ENCODE measurements at places on chromosomes 3 and 15.

DNA sequence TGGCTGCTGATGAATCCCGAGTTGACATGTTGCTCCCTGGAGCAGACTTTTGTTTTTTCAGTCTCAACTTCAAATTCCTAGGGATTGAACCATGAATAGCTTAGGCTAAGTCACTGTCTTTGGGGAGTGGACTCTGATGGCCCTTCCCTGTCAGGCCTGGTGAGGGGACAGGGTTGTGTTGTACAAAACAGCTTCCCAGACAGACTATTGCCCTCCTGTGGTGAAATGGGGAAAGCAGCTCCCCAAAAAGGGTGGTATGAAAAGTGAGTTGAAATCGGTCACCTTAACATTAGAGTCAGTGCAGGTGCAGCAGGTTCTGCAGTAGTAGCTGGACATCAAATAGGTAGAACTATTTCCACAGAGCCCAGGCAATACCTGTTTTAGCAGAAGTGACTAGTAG, 775.6 kb downstream of the ROBO2 start:
- peak; percentile 4 for DNase-seq

DNA sequence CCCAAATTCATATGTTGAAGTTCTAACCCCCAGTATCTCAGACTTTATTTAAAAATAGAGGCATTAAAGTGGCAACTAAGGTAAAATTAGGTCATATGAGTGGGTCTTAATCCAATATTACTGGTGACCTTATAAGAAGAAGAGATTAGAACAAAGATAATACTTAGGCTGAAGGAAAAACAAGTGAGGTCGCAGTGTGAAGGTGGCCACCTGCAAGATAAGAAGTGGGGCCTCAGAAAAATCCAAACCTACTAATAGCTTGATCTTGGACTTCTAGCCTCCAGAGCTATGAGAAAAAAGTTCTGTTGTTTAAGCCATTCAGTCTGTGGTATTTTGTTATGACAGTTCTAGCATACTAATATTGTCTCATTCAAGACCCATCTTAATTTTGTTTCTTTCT, 159.9 kb upstream of the PEX5L start:
- no peak for DNase-seq

DNA sequence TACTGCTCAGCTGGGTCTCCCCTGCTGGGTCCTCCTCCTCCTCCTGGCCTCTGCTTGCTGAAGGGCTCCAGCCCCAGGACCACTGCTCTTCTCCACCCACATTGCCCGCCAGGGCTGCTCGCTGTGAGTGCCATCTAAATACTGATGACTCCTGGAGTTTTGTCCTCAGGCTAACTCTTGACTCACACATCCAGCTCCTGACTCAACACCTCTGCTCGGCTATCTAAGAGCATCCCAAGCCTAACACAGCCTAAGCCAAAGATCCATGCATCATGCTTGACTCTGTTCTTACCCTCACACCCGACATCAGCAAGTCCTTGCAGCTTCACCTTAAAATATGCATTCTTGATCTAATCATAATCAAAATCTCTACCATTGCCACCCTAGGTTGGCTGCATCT, 260.2 kb downstream of the KLF13 start:
- no peak for DNase-seq

DNA sequence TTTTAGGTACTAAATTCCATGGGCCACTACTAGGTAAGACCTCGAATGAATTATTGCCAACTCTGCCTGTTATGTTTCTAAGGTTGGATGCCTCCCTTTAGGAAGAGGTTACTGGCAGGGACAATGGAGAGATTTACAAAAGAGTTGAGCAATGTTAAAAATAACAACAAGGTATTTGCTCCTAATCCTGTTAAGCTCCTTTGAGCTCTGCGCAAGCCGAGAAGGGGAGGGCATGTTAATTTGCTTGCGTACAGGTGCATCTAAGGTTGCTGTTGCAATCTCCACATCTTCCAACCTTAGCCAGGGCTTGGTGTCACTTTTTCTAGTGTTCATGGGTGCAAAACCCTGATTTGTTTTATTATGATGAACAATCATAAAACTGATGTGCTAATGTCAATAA, 161.5 kb upstream of the TPM1 start:
- DNase-seq: no peak

DNA sequence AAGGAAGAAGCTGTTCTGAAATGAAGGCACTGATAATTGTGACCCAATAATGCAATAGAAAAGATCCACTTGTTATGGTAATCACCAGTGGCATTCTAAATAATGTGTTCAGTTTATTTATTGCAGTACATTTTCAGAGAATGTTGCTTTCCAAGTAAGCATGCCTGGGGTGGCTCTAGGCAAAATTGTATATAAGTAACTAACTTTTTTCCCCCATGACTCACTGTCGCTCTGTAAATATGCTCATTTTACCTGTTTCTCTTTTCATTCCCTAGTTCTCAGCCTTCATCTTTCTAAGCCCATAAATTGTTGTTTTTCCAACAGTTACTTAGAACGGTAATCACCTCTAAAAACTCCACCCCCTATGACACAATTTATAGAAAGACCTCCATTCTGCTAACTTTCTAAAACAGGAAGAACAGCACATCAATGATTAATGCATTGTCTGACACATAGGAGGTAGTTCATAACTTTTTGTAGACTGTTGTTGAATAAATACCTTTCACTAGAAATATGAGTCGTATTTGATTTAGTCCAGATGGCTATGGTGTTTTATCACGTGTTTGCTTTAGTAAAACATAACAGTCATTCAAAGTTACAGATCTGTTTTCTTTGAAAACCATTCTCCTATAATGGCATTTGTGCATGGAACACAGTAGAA, 143.1 kb downstream of the LSAMP start:
- DNase-seq: peak; percentile 10
